ENCODE measurements at places on chromosomes 2 and 18.

DNA sequence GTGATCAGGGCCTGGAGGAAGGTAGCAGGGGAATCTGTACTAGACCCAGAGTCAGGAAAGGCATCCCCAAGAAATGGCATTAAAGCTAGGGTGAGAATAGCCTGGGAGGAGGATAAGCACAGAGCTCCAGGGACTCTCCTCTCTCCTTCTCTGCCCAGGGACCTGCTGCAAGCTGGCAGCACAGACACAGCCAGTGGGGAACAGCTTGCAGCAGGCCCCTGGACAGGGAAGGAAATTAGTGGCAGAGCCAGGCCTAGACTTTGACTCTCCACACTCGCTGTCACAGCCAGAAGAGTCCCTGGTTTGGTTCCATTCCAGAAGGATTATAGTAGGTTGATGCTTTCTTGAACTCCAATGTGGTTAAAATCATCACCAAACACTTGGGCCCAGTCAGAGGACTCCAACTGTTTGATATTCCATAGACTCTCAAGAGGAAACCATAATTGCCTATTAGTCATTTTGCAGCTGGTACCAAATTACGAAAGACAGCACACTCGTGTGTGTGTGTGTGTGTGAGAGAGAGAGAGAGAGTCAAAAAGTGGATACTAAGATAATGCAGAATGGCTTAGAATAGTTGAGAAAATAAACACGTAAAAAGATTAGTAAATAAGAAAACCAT lies 95.5 kb upstream of the ATP8B1 start:
- DNase-seq = no peak

GRCh38 chr2:72028996-72029395 lies 118.7 kb downstream of the CYP26B1 start:
- no peak for DNase-seq

- no peak for DNase-seq
Observed at GRCh38 chr2:62369541-62370202, 136.3 kb downstream of the TMEM17 start.

- DNase-seq = no peak
Observed at GRCh38 chr2:184683911-184684310, 85.6 kb downstream of the ZNF804A start.

GRCh38 chr18:374721-375168 lies 106.9 kb upstream of the THOC1 start:
- DNase-seq = no peak

- no peak for DNase-seq
Observed at GRCh38 chr2:235575904-235576303, 82.1 kb downstream of the AGAP1 start.

GRCh38 chr2:68734688-68735525 lies at the start of gene ARHGAP25:
Gene ARHGAP25, plus strand, starts transcription at chr2:68734811. Its CDS starts 389 bp downstream, at chr2:68735200.
- peak; percentile 48 for DNase-seq

DNA sequence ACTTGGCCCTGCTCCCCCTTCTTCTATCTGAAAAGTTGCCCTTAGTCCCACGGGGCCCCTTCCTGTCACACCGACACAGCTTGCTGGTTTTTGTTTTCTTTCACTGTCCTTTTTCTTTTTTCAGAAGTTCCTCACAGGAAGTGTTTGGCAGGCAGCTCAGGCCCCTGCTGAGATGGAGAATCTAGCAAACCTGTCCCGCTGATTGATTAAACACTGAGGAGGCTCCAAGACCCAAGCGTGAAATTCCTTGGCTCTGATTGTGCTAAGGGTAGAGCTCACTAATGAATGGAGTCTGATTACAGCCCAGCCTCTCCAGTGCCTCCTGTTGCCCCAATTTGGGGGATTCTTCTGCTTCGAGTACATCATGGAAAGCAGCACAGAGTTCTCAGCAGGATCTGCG lies 365.9 kb upstream of the MEX3C start:
- DNase-seq = no peak

DNA sequence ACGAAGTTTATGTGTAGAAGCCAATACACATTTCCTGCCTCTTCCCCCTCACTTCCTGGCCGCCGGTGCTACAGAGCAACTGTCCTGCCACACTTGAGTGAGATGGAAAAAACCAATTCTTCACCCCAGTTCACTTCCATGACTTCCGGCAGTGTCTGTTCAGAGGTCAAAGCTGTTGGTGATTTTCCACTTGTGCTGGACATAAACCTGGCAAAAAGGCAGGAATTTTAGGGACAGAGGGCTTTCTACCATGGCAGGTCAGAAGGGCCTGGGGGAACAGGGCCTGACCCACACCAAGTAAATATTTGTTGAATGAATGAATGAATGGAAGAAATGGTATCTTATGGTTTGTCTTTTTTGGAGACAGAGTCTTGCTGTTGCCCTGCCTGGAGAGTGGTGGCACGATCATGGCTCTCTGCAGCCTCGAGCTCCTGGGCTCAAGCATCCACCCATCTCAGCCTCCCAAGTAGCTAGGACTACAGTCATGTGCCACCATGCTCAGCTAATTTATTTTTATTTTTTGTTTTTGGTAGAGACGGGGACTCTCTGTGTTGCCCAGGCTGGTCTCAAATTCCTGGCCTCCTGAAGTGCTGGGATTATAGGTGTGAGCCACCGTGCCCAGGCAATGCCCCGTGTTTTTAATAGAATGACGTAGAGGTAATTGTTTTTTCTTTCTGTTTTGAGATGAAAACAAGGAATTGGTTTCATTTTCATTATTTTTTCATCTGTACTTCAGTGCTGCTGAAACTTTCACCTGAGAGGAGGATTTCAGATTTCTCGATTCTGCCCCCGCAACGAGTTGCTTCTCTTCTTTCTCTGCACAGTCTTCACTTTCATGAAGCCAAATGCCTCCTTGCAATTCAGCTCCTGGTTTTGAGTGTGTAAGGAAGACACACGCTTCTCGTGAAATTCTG lies 48.0 kb upstream of the LPIN2 start:
- peak; percentile 46 for DNase-seq

GRCh38 chr2:218393750-218394290 lies 5.8 kb upstream of the CTDSP1 start:
- peak; percentile 65 for DNase-seq

GRCh38 chr2:203758841-203759689 lies 52.6 kb downstream of the CD28 start:
- no peak for DNase-seq

- DNase-seq = no peak
Observed at GRCh38 chr2:157339965-157340655, 14.5 kb upstream of the ERMN start.

DNA sequence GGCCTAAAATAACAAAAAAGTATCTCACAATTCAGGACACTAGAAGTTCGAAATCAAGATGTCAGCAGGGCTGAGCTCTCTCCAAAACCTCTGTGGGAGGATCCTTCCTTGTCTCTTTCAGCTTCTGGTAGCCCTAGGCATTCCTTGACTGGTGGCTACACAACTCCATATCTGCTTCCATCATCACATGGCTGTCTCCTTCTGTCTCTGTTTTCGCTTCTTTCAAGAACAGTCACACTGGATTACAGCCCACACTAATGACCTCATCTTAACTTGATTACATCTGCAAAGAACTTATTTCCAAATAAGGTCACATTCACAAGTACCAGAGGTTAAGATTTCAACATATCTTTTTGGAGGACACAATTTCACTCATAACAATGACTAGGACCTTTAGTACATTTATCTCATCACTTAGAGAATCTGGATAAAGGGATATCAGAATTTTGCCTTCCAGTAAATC lies 275.2 kb downstream of the IRS1 start:
- no peak for DNase-seq

DNA sequence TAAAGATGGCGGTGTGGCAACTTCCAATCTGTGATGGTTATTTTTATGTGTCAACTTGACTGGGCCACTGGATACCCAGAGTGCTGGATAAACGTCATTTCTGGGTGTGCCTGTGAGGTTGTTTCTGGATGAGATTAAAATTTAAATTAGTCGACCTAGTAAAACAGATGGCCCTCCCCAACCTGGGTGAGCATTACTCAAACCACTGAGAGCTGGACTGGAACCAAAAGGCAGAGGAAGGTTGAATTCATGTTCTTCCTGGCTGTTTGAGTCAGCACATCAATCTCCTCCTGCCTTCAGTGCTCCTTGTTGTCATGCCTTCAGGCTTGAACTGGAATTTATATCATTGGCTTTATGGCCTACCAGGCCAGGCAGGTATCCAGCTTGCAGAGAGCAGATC lies 190.8 kb upstream of the RGPD4 start:
- DNase-seq = no peak

GRCh38 chr2:145220496-145220895 lies 700.6 kb upstream of the ZEB2 start:
- no peak for DNase-seq

- no peak for DNase-seq
Observed at GRCh38 chr18:23784832-23785245, 95.6 kb downstream of the LAMA3 start.

- no peak for DNase-seq
Observed at GRCh38 chr2:75411574-75411973, 149.2 kb downstream of the EVA1A start.

Data from CD8-positive, alpha-beta T cell (primary cell).